Activated naive CD4-positive, alpha-beta T cell (primary cell): ENCODE measurements at places on chromosomes 5 and 9.

- DNase-seq = no peak
Observed at GRCh38 chr5:95151694-95152093, 133.2 kb downstream of the MCTP1 start.

GRCh38 chr5:154614125-154614524 is 136.1 kb upstream of the HAND1 start:
- DNase-seq = no peak

GRCh38 chr9:70609011-70609410 is 194.6 kb upstream of the KLF9 start:
- DNase-seq = no peak

DNA sequence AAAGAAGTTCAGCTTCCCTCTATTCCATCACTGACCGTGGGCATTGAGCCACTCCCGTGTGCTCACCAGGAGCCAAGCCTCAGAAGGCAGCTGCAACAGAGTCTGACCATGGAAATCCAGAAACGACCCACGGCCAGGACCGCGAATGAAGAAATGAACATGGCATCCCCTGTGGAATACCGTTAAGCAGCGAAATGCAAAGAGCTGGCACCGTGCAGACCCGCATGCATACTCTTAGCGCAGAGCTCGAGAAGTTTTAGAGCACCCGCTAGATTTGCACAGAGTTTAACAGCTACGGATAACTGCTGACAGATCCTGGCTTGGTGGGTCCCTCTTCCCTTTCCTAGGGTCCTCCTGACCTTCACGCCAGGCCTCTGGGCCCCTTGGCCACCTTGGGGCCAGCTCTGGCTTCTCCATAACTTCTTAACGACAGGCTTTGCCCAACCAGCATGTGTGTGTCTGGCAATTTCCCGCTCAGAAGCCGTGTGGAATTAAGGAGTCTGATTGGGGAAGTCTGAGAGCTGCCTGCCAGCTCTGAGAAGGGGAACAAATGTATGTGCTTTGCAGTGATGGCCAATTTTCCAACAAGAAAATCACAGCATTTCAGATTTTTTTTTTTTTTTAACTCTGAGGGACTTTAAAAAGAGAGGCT is 75.3 kb upstream of the COL5A1 start:
- DNase-seq = no peak

DNA sequence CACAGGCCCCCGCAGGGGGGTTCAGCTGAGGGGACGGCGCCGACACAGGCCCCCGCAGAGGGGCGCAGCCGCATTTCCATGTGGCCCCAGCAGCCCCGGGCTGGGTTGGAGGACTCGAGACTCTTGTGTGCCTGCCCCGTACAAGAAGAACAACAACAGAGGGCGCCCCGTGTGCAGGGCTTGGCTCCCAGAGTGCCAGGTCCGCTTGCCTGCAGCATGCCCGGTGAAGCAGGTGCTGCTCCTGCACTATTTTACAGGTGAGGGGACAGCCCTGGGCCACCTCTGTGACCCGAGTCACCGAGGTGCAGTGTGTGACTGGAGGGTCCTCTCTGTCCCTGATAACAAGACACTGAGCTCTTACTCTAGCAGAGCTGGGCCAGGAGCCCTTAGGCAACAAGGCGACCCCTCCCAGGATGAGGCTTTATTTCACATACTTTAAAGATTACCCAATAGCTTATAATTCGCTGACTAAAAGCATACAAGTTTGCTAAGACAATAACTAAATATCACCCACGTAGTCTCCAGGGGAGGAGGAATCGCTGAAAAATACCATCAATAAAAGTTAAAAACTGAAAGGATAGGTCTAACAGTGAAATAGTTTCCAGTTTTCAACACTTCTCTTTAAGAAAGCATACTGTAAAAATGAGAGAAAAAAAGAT is 41.7 kb upstream of the SLC9A3 start:
- no peak for DNase-seq

- no peak for DNase-seq
Observed at GRCh38 chr5:109829331-109829730, 139.6 kb downstream of the MAN2A1 start.
